ENCODE measurements at places on chromosomes 13 and 19. TPM values are rescaled to one million over a fixed set of nuclear protein-coding genes. Genes with fewer than 3 reads are reported as not detected.

The DCT gene
- total RNA-seq = 1.5 TPM

The PPFIA3 gene
- 32.6 TPM for total RNA-seq

The CYP4F22 gene
- total RNA-seq = not detected

The ACP7 gene
- not detected for total RNA-seq

The KLK1 gene
- total RNA-seq = not detected

- DNase-seq = no peak
These were observed 24.2 kb downstream of the ZFR2 start for GRCh38 chr19:3844596-3844995.

DNA sequence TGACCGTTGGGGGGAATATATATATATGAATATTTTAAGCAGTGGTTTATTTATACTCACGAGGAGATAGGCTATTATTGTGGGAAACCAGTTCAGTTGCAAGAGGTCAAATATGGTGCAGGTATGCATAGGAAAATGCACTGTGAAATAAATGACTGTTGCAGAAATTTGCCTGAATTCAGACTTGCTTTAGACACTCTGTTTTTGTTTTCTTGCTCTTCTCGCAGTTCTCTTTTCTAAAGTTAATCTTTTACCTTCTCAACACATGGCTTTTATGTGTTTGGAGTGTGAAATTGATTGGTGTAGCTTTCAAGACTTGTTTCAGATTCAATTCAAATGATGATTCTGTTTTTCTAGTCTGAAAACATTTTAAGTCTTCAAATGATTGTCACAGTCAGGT is 109.7 kb downstream of the LRCH1 start:
- no peak for DNase-seq

GRCh38 chr19:48986211-48986610 is 6.9 kb downstream of the GYS1 start:
- DNase-seq = no peak

- no peak for DNase-seq
These were observed 58.5 kb downstream of the C13orf42 start for GRCh38 chr13:51052581-51052980.
